Activated naive CD8-positive, alpha-beta T cell treated with anti-CD3 and anti-CD28 coated beads for 36 hours (primary cell): ENCODE measurements at places on chromosomes 2 and 18. TPM values are rescaled to one million over a fixed set of nuclear protein-coding genes. Genes with fewer than 3 reads are reported as not detected.

DNA sequence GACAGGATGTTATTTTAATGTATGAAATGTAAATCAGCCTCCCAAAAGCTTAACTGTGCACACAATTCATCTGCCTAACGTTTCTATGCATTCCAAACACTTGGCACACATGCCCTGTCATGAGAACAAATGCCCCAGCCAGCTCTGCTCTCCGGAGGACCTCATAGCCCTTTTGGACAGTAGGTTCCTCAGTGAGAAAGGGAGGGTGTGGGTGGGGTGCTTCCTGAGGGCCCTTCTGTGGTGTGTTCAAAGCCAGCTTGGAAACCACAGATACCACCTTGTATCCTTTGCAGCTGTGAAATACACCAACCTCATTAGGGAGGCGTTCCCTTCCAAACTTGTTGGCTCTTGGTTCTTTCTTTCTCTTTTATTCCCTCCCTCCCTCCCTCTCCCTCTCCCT lies 102.2 kb upstream of the ASB18 start:
- peak; percentile 22 for DNase-seq

DNA sequence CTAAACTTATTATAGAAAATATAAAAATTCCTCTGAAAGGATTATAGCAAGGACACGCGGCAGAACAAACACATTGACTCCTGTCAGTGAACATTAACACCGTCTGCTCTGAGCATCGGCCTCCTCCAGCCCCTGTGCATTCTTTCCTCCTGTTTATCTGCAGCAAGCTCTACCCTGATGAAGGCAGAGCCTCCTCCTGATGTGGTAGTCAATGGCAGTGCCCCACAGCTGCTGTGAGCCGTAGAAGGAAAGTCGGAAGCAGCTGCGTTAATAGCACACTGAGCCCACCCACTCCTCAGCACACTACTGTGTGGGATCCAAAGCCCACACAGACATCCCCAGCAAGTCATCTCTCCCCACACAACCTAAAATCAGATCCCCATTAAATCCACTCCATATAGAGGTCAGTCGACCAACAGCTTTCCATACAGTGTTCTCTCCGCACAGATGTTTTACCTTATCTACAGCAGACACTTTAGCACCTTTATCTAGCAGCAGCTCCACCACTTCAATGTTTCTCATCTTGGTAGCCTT lies 41.0 kb downstream of the KIDINS220 start:
- no peak for DNase-seq

DNA sequence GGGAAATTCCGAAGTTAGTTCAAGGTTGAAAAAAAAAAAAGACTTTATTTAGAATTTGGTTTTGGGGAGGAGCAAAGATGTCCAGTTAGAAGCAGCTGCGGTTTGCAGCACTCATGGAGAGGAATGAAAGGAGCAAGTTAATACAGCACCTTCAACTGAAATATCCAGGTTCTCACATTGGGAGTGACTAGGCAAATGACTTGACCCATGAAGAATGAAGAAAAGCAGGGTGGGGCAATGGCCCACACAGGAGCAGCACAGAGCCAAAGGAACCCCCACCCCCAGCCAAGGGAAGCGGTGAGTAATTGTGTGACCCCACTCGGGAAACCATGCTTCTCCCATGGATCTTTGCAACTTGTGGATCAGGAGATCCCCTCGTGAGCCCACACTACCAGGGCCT lies 32.8 kb downstream of the ZNF892 start:
- DNase-seq = no peak

DNA sequence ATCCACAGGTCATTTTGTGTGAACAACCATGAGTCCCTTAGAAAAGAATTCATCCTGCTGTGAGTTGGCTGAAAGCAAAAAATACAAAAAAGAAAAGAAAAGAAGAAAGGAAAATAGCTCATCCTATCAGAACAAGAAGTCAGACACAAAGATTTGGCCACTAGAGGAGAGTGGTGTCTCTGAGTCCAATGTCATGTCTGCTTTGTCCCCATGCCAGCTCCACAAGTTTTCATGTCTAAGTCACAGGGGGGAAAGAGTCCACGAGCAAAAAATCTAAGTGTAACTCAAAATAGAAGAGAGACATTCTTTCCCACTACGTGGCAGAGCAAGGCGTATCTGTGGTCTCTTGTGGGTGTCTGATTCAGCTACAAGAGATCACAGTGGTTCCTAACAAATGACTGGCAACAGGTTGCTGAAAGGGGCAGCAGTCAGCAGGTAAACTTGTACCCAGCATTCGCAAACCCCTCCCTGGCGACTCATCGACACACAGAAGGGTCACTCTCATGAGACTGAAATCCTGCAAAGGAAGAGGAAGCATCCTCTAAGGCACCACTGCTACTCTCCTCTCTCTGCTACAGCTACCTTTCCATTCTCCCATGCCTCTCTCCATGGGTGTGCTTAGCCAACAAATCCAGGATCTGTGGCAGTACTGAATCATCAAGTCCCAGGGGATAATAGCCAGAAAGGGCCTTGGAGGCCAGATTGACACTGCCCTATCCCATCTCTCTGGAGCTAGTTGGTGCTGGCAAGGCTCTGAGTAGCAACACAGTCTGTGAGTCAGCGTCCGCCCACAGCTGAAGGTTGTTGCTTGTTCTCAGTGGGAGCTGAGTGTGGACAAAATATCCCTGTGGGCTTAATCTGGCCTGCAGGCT lies 123.0 kb upstream of the SLC39A10 start:
- DNase-seq = peak; percentile 65

DNA sequence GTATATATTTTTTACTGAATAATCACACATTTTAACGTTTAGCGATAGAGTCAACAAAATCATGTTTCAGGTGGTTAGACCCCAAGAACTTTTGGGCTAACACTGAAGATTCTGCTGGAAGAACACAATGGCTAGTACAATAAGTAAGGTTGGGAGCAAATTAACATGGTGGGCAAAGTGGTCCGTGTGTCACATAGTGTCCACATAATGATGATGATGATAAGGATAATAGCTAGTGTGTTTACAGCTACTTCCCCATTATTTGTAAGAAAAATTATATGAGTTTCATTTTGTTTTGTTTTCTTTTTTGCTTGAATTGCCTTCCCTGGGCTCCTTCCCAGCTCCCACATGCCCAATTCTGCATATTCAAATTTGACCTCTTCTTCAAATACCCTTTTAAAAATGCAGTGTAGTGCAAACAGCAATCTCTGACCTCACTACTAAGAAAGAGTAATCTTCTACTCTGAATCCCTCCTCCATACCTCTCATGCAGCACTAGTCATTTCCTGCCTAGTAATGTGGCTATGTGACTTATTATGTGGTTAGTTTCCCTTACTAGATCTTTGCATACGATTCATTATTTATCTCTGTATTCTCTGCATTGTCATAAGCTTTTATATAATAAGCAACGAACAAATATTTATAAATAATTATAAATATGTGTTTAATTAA lies 16.9 kb upstream of the VPS54 start:
- peak; percentile 20 for DNase-seq

DNA sequence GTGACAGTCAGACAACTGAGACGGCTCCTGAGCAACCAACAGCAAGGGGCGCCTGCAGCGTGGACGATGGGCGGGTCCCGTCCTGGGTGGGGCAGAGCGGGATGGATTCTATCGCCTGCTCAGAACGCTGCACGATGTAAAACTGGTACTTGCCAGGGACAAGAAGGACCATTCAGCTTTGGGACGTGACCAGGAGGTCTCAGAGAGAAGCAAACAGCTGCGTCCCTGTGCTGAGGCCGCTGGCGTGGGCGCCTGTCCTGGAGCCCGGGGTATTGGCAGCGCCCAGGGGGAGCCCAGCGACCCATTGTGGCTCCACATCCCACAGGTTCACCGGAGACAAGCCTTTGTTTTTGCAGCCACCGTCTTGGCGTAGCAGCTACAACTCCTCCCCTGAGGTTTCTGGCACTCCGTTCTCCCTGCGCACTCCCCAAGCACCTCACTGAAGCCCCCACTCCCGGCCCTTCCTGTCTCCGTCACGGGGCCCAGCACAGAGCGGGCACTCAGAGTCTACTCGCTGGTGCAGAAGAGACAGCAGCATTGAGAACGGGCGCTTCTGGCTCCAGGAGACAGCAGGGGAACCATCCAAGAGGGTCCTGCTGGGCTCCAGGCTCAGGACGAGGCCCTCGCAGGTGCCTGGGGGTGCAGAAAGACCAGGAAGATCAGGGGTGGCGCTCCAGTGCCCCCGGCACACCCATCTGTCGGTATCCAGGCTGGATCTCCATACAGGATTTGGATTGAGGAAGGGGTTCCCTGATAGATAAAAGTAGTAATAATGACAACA lies 22.1 kb upstream of the KCNG2 start:
- DNase-seq = no peak

DNA sequence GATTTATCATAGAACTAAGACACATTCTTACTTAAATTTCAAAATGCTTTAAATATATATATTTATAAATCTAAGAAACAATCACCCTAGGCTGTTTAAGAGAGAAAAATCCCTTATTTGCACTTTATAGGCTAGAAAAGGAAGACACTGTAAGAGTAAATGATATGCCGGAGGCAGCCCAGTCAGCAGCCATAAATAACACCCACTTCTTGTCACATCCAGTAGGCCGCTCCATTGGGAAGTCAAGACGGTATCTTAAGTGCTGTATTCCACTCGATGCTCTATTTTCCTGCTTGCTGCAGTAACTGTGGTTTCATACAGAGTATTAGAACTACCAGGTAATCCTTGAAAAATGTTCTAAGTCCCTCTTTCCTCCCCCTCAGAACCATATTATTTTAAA lies 57.9 kb downstream of the ABCA12 start:
- no peak for DNase-seq

DNA sequence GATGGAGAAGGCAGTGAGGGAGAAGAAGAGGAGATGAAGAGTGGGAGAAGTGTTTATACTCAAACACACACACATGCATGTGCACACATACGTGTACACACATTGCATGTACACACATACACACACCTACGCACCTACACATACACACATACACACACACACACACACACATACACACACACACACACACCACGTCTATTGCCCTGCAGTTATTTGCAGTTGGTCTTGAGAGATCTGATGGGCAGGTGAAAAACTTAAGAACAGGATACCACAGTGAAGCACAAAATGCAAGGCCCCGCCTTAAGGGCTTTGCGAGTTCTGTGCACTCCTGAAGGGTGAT lies 190.2 kb downstream of the MYCN start:
- no peak for DNase-seq

DNA sequence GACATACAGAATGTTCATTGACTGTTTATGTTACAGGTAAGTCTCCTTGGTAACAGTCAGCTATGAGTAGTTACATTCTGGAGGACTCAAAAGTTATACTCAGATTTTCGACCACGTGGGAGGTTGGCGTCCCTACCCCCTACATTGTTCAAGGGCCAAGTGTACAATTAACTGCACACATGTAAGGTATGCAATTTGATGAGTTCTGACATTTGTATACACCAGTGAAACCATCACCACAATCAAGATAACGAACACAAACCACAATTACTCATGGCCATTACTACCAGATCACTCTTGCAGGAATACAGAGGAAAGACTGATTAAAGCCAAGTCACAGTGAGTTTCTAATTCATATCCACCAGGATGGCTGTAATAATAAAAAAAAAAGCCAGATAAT lies 39.6 kb upstream of the LDLRAD4 start:
- DNase-seq = no peak

Gene AQP12A
- total RNA-seq = not detected

Gene SLC23A3
- 1.1 TPM for total RNA-seq

Gene REG3G
- total RNA-seq = not detected

Gene STRADB
- total RNA-seq = 23.2 TPM

Gene DUSP19
- total RNA-seq = 2.9 TPM

Gene CD28
- 84.0 TPM for total RNA-seq

Gene CCDC141
- 5.6 TPM for total RNA-seq
